Mesenteric fat pad (tissue), 1 donor: ENCODE measurements at places on chromosomes 7 and 10. TPM values are rescaled to one million over a fixed set of nuclear protein-coding genes. Genes with fewer than 3 reads are reported as not detected.

DNA sequence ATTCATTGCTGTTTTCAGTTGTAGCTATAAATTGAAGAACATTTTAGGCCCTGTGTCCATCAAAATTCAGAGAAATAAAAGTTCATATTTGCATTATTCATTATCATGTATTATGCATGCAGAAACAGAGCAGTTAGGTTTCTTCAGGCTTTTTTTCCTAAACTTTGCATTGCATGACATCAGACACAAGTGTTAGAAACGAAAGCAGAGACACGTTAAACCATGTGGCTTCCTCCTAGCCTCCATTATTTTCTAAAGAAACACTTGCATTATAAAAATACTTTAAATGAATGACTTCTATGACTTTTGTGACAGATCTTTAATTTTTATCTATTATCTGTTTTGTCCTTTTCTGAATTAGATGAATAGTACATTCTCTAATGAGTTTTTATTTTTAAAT lies 8.8 kb upstream of the EBLN1 start:
- no peak for DNase-seq

GRCh38 chr7:94300176-94300835 lies 94.4 kb upstream of the COL1A2 start:
- DNase-seq, result no peak

DNA sequence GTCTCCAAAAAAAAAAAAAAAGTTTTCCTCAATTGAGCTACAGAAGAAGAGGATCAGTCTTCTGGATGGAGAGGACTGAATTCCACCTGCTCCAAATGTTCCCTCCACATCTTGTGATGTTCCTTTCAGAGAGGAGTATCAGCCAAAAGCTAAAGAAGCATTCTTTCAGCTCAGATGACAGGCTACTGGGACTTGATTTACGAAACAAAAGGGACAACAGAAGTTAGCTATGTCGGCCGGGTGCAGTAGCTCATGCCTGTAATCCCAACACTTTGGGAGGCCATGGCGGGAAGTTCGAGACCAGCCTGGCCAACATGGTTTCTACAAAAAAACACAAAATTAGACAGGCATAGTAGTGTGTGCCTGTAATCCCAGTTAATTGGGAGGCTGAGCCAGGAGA lies 7.4 kb downstream of the DAGLB start:
- DNase-seq, result no peak

DNA sequence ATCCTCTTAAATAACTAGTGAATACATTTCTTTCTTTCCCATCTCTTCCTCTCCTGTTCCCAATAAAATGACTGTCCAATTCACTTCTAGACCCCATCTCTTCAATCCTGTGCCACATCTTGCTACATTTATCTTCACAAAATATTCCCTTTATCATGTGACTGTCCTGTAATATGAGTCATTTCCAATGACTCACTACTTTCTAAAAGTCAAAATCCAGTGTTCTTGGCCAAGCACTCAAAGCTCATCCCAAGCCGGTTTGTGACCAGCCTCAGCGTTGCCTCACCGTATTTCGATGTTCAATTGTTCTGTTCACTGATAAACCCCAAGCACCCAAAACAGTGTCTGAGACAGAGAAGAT lies 104.7 kb downstream of the PARD3 start:
- DNase-seq, result no peak

DNA sequence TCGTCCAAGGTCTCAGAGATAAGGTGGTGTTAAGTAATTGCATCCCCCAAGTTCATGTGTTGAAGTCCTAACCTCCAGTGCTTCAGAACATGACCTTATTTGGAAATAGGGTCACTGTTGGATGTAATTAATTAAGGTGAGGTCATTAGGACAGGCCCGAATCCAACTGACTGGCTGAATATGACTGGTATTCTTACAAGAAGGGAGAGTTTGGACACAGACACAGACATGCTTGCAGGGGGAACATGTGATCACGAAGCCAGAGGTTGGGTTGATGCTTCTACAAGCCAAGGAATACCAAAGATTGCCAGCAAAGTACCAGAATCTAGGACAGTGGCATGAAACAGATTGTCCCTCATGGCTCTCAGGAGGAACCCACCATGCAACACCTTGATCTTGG lies 173.5 kb upstream of the LYZL2 start:
- no peak for DNase-seq

ASNS gene
- 15.3 TPM for total RNA-seq

LRRC17 gene
- total RNA-seq, result 1.2 TPM
